CD4-positive, alpha-beta T cell treated with Interleukin-21 for 1 hour (primary cell): ENCODE measurements at places on chromosomes 2 and 18.

DNA sequence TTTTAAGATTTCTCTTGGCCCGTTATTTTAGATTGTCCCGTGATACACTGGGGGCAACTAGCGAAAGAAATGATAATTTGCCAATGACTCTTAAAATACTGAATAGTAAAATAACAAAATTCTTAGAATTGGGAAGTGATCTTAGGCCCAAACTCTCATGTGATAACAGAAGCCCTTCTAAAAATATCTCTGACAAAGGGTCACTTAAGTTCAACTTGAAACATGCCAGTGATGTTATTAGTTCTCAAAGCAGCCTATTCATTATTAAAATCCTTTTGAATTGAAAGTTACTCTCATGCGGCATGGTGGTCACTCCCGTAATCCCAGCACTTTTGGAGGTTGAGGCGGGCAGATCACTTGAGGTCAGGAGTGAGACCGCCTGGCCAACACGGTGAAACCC, 920.9 kb downstream of the NRXN1 start:
- DNase-seq = no peak

GRCh38 chr2:7953195-7953594, 728.7 kb upstream of the ID2 start:
- no peak for DNase-seq

DNA sequence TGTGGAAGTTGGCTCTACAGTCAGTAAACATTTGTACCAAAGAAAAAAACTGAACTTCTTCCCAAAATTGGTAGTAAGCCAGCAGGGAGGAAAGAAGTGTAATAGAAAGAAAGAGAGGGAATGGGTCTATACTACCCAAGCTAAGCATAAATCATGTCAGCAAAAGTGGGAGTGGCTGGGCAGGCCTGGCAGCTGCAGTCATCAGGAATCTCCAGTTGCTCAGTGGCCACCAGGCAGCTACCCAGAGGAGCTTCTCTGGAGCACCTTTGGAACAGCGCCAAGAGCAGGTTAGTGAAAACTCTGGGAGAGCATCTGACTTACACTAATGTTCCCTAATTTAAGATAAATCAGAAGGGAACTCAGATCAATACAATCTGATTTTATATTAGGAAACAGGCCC, 14.3 kb downstream of the FRZB start:
- no peak for DNase-seq

DNA sequence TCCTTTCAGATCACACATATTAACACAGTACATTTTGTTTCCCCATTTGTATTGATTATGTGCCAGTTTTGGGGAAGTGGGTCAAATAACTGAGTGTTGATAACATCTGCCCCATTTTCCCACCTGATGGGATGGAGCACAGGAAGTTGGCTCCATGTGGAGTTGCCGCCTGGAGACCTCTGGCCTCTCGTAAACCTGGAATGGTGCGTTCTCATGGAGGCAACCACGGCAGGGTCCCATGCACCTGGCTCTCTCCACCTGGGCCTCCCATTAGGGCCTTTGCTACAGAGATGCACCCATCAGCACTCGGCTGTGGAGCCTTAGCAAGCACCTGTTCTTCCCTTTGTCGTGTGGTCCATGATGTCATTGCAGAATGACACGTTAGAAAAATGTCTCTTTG, 130.6 kb downstream of the MBP start:
- no peak for DNase-seq

DNA sequence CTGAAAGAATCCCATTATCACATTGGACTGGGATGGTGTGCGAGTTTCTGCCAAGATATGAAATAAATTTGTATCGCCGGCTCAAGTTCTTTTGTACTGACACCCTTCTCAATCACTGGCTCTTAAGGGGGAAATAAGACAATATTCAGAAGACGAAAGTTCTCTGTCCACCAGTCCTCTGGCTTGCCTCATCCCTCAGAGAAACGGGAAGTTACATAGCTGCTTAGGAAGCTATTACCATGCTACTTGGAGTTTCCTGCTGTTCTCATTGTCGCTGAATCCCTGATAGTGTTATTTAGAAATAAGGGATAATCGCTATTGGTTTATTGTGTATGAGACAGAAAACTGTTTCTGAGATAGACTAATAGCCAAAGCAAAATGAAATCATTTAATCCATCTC, 205.0 kb upstream of the ZNF521 start:
- no peak for DNase-seq

GRCh38 chr18:8771930-8772329, 66.6 kb downstream of the MTCL1 start:
- no peak for DNase-seq

DNA sequence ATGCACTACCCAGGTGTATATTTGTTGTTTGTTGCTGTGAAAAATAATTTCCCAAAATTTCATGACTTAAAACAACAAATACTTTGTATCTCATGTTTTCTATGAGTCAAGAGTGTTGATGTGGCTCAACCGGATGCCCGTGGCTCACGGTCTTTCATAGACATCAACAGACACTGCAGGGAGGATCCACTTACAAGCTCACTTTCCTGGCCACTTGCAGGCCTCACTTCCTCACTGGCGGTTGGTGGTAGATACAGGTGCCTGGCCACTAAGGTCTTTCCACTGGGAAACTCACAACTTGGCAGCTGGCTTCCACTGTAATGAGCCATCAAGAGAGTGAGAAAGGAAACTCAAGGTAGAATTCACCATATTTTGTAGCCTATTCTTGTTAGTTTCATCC, 662.9 kb downstream of the IRS1 start:
- DNase-seq = no peak

- no peak for DNase-seq
These were observed 47.2 kb downstream of the METTL8 start for GRCh38 chr2:171386627-171387026.

DNA sequence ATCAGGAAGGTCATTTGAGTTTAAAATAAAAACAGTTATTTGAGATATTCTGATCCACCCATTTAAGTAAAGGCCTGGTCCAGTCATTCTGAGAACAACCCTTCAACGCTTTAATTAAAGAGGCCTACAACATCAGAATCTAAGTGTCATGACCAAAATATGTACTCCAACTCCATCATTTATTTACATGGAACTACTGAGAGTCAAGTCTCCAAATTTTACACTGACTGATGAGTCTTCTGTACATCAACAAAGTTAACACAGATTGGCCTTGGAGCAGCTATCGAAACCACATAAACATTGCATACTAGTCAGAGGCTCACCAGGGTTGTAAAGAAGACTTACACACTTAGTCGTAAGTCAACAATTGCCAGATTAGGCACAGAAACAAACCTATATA, 37.1 kb downstream of the PIEZO2 start:
- no peak for DNase-seq

GRCh38 chr2:2812117-2812516, 481.0 kb upstream of the MYT1L start:
- no peak for DNase-seq
